ENCODE measurements at places on chromosomes 4 and X. TPM values are rescaled to one million over a fixed set of nuclear protein-coding genes. Genes with fewer than 3 reads are reported as not detected.

Gene MTMR8
- 0.33 TPM for total RNA-seq

Gene GAK
- total RNA-seq, result 52.4 TPM

Gene UCP1
- not detected for total RNA-seq

Gene RADX
- total RNA-seq, result 0.03 TPM

Gene DACH2
- total RNA-seq, result not detected

Gene ZNF630
- 0.21 TPM for total RNA-seq

Gene RTL5
- total RNA-seq, result 2.2 TPM

Gene EVC
- total RNA-seq, result 12.9 TPM

Gene RENBP
- 0.10 TPM for total RNA-seq

Gene FGG
- total RNA-seq, result 5.5 TPM

Gene HTN3
- not detected for total RNA-seq

Gene USP38
- 8.9 TPM for total RNA-seq

Gene EMCN
- total RNA-seq, result not detected

Gene NXF3
- not detected for total RNA-seq

Gene GIMD1
- total RNA-seq, result not detected

Gene KLB
- total RNA-seq, result 0.08 TPM

Gene ATG4A
- total RNA-seq, result 7.7 TPM

Gene FAAH2
- total RNA-seq, result 0.13 TPM

Gene CSAG2
- not detected for total RNA-seq

Gene GLRA2
- total RNA-seq, result not detected

Gene RAP1GDS1
- total RNA-seq, result 26.6 TPM

Gene POLN
- total RNA-seq, result 0.60 TPM

All from A549 treated with CORT108297 at 1 μM for 4 hours (cell line).